ENCODE measurements at places on chromosomes 7 and 10.

DNA sequence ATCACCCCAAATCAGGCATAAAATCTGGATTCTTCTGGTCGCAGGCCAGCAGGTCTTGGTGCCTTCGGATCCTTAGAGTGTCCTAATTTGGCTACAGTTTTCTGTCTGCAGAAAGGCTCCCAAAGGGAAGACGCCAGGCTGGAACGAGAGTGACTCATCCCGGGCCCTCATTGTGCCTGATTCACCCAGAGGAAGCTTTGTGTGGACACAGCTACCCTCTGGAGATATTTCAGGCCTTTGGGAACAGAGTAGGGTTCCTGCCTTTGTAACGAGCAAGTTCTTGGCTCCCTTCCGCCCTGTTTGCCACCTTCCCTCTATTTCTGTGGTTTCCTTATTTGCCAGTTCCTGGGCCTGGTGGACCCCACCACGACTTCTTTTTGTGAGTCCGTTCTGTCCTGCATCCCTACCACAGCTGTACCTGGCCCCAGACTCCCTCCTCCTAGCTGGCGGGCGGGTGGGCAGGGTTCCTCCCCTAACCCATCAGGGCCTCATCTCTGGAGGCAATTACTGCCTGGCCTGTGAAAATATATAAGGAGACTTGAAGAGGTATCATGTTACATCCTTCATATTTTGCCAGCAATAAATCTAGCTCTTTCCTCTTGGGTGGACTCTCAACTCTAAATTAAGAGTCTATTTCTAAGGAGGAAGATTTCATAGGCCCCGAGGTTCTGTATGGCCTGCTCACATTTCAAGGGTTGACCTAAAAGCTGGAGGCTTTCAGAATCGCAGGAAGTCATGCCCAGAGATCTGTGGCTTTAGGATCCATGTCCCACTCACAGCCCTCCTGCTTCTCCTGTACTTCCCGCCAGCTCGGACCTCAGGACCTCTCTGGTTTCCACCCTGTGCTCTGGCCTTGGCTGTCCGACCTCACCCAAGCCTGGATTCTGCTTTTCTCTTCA lies 219.2 kb upstream of the ZNF32 start:
- no peak for DNase-seq

- no peak for DNase-seq
These were observed 82.0 kb downstream of the MKX start for GRCh38 chr10:27663621-27664020.

DNA sequence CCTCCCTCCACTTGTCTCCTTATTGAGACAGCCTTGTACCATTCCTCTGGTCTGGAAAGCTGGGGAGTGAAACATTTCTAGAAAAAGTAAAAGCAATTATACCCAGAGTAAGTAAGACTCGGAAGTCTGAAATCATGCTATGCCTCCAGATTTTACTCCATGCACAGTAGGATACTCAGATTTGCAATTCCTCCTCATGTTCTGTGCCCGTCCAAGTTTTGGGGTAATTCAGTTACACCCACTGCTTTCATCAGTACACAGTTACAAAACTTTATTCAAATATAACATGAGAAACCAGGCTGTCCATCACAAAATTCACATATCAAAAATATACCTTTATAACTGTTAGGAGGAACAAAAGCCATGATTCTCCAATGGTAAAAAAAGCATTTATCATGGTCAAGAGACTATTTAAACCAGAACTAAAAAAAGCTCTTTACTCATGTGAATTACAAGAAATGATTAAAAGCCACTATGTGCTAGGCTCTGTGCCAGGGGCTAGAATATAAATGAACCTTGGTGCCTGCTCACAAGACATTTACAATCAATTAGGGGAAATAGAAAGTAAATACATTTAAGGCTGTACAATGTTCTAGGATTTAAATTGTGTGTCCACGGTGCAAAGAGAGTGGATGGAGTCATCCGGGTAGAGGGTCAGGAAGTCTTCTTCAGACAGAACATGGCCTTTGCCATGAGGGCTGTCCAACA lies 320.2 kb downstream of the ELMO1 start:
- no peak for DNase-seq

DNA sequence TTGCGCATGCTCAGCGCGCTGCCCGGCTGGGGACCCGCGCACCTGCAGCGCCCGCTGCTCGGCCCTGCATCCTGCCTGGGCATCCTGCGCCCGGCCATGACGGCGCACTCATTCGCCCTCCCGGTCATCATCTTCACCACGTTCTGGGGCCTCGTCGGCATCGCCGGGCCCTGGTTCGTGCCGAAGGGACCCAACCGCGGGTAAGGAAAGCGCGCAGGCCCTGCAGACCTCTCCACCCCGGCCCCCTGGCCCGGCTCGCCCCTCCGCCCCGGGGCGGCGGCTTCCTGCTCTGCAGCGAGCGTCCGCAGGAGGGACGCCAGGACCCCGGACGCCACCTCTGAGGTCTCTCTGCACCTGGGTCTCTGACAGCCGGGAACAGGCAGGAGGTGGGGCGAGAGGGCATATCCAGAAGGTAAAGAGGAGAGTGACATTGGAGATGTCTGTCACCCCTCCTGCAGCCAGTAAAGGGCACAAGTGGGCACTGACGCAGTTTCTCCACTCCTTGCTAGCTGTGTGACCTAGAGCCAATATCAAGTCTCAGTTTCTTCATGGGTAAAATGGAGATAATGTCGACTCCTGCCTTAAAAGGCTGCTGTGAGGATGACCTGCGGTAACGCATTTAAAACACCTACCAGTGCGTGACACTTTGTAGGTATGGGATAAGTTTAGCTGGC lies 338 bp downstream of the ATP6V0E2 start:
- peak; percentile 24 for DNase-seq

DNA sequence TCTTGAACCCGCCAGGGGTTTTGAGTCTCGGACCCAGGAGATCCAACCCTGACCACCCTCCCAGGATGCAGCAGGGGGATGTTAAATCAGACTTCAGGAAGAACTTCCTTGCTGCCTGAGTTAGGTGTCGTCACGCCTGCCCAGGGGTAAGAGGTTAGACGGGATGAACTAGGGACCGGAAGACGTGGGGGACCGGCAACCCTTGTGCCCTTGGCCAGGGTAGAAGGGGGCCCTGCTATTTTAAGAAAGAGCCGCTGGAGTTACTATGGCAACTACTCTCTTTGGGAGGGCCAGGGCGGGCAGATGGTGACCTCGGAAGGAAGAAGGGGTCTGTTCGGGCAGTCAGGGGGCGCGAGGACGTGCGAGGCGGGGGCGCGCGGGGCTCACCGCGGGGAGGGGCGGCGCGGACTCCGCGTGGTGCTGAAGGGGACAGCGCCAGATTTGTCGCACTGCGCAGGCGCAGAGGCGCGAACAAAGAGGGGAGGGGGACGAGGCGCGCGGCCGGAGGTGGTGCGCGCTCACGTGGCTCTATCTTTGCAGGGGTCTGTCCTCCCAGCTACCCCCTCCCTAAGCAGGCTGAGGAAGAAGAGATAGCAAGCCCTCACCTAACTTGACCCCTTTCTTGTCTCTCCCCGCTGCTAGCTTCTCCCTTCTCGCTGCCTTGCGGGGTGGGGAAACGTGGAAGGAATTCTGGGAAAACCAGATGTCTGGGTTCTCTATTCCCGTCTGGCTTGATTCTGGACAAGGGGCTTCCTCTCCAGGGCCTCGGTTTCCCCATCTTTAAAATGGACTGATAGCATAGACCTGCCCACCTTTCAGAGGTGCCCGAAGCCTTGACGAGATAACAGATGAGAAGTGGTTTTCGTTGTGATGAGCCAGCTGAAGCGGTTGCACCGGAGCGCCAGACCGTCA lies 940 bp upstream of the PSD start:
- DNase-seq, result peak; percentile 68

DNA sequence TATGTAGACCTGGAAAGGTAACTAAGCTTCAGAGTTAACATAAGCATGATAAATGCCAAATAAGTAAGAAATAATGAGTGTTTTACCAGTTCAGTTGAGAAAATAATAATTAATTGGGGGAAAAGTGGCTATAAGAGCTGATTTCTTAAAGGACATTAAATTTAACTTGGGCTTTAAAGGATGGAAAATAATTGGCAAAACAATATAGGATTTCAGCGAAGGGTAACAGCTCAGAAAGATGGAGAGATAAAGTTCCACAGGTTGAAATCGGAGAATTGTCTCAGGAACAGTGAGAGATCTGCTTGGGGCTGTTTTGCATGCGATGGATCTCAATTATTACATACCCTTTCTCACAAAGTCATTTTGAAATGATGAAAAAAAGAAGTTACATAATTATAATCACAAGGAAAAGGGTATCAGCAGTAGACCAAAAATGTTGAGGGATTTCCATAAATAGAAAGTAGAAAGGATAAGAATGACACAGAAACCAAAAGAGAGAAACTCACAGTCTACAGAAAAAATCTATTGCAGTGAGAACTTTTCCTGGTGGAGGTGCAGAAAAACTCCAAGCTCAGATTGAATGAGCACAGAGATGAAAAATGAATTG lies 40.1 kb upstream of the ITGB8 start:
- no peak for DNase-seq

- peak; percentile 10 for DNase-seq
These were observed 59.9 kb downstream of the MAP3K8 start for GRCh38 chr10:30493609-30494530.

GRCh38 chr7:157722137-157723060 lies 385.6 kb downstream of the DNAJB6 start:
- no peak for DNase-seq

- no peak for DNase-seq
These were observed 4.6 kb upstream of the NOBOX start for GRCh38 chr7:144408121-144408520.

DNA sequence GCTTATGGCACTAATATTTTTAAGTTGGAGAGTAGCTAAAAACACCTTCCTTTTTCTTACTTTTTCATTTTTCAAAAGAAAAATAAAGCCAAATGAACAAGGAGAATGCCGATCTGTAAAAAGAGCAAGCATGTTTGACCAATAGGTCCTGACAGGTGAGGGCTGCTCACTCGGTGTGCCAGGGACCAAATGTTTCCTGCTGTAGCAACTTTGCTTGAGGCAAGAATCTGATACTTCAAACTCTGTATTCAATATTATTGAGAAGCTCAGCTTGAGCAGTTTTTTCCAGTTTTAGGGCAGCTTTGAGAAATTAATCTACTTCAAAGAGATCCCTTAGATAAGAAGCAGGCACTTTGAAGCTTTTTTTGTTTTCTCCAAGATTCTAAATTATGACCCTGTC lies 298.1 kb downstream of the BICC1 start:
- no peak for DNase-seq

DNA sequence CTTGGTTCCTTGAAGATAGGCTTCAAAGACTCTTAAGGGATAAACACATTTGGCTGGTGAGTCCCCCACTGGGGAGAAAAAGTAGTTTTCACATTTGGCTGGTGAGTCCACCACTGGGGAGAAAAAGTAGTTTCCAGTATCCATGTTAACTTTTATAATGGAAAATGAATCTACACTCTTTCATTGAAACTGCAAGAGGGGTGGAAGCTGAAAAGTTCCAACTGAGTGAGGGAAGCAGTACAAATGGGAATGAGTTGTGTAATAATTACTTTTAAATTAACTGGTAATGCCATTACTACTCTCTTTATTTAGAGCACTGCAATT lies 153.9 kb downstream of the MLLT10 start:
- no peak for DNase-seq

- DNase-seq, result no peak
These were observed 1.9 kb upstream of the HOXA5 start for GRCh38 chr7:27145165-27145913.

- DNase-seq, result no peak
These were observed 33.2 kb downstream of the C7orf33 start for GRCh38 chr7:148623586-148624282.

- DNase-seq, result no peak
These were observed 450.0 kb downstream of the SUGCT start for GRCh38 chr7:40584667-40585433.

DNA sequence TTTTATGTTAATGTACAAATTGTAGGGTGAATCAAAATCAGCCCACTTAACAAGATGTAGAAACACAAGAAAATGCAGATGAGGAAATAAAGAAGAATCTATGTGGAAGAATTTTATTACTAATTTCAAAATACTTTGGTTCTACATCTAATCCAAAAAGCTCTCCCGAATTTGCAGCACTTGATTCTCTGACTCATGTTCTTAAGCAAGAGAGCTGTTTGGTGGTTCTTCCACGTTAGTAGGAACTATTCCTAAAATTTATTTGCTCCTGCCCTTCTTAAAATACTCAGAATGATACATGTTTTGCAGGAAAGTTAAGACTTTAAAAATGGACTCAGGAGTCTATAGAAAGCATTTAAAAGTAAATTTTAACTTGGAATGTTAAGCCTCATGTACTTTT lies 91.8 kb downstream of the ZMYND11 start:
- DNase-seq, result no peak

DNA sequence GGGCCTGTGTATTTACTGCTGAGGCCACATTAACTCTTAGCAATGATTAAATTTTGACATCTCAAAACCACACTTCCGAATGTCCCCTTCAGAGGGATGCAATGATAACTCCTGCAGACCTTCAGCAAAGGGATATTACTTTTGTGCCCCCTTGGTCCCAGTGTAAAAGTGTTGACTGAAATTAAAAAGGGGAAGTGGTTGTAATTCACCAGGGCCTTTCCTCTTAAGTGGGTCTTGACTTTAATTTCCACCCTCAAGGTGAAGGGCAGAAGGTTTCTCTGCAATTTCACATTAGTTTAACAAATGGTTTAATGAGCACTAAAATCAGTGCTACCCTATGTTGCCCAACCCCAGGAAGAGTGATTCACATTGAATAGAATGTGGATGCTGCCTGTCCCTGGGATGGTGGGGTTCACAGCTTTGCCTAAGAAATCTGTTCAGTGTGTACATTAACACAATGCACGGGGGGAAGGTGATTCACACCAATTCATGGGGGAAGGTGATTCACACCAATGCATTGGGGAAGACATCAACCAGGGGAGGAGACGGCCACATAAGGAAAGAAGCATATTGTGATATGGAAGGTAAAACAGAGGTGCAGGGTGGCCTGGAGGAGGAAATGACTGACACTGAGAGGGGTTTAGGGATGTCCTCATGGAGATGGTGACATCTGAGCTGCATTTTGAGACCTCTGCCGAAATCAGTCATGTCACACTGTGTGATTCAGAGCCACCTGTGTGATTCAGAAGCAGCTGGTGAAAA lies 19.4 kb upstream of the TNS3 start:
- DNase-seq, result no peak

DNA sequence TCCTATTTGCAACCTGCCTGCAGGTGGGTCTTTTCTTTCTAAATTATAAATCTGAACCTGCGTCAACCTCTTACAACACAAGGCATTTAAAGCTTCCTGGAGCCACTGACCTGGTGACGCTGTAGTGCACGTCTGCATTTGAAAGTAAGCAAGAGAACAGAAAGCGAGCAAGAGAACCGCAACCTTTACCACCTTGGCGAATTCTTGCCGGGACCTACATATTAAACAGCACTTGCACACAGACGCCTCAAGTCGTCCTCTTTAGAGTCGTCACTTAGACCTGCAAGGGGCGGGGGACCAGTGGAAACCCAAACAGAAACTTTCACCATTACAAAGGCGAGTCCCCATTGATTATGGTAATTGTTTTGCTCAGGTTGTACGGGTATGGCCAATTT lies 9.5 kb downstream of the GLI3 start:
- no peak for DNase-seq

DNA sequence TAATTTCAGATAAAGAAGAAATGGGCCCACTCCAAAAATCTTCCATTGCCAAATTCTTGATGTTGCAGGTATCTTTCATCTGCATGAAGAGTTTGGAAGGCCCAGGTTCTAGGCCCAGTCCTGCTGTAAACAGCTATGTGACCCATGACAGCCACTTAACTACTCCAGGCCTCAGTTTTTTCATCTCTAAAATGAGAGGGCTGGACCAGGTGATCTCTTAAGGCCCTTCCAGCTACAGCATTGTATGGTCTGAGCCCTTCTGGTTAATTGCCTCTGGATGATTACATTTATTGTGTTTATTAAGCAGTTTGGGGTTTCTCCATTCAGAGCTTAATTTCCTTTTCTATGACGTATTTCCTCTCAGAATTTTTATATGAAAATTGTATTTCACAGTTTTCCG lies 190.8 kb upstream of the KMT2E start:
- no peak for DNase-seq

Data from CD4-positive, alpha-beta T cell treated with Interleukin-2 at 100 ng/mL for 4 hours (primary cell).